ENCODE measurements at places on chromosomes 3 and 15. TPM values are rescaled to one million over a fixed set of nuclear protein-coding genes. Genes with fewer than 3 reads are reported as not detected.

DNA sequence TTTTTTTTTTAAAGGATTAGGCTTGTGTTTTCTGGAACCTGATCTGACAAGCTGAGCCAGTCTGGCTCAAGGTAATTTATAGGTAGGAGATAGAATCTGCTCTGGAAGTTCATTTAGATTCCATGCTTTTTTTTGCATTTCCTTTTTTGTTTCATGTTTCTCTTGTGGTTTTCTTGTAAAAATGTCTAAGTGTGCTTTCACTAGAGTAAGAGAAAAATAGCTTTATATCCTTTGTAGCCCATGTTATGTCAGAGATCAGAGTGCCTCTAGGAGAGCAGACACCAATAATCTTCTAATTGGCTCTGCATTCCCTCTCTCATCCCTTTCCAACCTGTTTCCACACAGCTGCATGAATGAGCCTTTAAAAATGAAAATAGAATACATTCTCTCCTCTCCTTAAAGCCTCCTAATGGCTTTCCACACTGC is 389.8 kb upstream of the KCNMB2 start:
- H3K36me3 ChIP-seq: no peaks in the 10 kb centered on the region
- H3K4me1 ChIP-seq: no peaks in the 10 kb centered on the region
- no peaks in the 10 kb centered on the region for H3K27me3 ChIP-seq
- H3K27ac ChIP-seq: no peak overlapping the region
- H3K4me3 ChIP-seq: no peak overlapping the region

The KBTBD13 gene
- total RNA-seq: not detected

- peaks cover 6% of the 10 kb centered on the region for H3K36me3 ChIP-seq
- H3K4me1 ChIP-seq: peaks cover 33% of the 10 kb centered on the region
- no peaks in the 10 kb centered on the region for H3K27me3 ChIP-seq
- H3K27ac ChIP-seq: no peak overlapping the region
- no peak overlapping the region for H3K4me3 ChIP-seq
- DNase-seq: no peak
Observed at GRCh38 chr15:63236272-63236671, 41.1 kb upstream of the APH1B start.

- no peak overlapping the region for H3K4me3 ChIP-seq
- DNase-seq: no peak
- peaks cover 9% of the 10 kb centered on the region for H3K36me3 ChIP-seq
- no peaks in the 10 kb centered on the region for H3K27me3 ChIP-seq
- no peak overlapping the region for H3K27ac ChIP-seq
- peaks cover 14% of the 10 kb centered on the region for H3K4me1 ChIP-seq
Observed at GRCh38 chr3:122469659-122470058, 45.1 kb downstream of the KPNA1 start.

DNA sequence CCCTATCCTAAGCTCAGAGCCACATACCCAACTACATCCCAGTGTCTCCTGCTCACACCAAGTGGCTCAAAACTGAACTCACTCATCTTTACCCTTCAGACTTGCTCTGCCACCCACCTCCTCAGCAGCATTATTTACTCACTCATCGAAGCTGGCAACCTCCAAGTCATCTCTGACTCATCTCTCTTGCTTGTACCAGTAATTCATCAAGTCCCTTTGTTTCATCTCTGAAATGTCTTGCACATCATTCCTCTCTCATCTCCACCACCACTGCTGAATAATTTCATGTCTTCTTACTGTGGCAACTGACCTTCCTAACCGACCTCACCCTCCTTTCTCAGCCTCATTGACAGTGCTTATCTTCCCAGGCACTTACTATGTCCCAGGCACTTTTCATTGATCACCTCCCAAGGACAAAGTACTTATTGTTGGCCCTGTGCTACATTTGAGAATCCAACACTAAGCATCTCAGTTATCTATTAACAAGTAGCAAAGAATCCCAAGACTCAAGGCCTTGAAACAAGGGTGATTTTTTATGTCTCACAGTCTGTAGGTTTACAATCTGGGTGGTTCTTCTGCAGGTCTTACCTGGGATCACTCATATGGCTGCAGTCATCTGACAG is 82.0 kb downstream of the MRPL46 start:
- DNase-seq: no peak
- no peaks in the 10 kb centered on the region for H3K36me3 ChIP-seq
- H3K27ac ChIP-seq: no peak overlapping the region
- H3K4me3 ChIP-seq: no peak overlapping the region

DNA sequence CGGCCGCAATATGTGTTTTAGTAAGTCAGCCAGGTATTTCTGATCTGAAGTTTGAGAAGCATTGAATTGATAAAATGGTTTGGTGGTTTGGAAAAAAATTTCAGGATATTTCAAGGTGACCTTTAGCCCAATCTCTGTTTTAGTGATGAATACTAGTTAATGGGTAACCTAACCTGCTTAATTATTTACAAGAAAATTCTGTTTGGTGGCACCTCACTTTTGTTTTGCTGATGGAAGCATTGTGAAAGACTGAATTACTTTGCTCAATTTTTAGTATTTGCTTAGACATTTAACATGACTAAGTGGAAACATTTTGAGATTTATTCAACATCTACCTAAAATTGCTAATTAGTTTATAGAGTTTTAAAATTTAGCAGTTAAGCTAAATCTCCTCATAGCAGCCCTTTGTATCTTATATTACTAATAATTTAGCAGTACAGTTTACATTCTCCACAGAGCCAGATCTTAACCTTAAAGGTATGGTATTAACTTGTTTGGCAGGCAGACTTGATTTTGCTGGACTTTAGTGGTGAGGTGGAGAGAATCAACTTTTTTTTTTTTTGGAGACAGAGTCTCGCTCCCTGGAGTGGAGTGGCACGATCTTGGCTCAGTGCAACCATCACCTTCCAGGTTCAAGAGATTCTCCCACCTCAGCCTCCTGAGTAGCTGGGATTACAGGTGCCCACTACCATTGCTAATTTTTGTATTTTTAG is 35.4 kb downstream of the GRAMD1C start:
- no peak overlapping the region for H3K4me3 ChIP-seq
- no peaks in the 10 kb centered on the region for H3K4me1 ChIP-seq
- DNase-seq: no peak
- H3K36me3 ChIP-seq: no peaks in the 10 kb centered on the region

GRCh38 chr3:112508860-112509259 is 9.6 kb upstream of the BTLA start:
- H3K36me3 ChIP-seq: no peaks in the 10 kb centered on the region
- DNase-seq: no peak
- no peaks in the 10 kb centered on the region for H3K4me1 ChIP-seq
- no peak overlapping the region for H3K27ac ChIP-seq

The C3orf20 gene
- not detected for total RNA-seq

GRCh38 chr3:40975711-40976121 is 223.6 kb upstream of the CTNNB1 start:
- H3K27me3 ChIP-seq: no peaks in the 10 kb centered on the region
- no peak for DNase-seq
- H3K4me3 ChIP-seq: no peak overlapping the region
- peaks cover 5% of the 10 kb centered on the region for H3K4me1 ChIP-seq
- H3K36me3 ChIP-seq: no peaks in the 10 kb centered on the region
- no peak overlapping the region for H3K27ac ChIP-seq

The ANKUB1 gene
- total RNA-seq: not detected

DNA sequence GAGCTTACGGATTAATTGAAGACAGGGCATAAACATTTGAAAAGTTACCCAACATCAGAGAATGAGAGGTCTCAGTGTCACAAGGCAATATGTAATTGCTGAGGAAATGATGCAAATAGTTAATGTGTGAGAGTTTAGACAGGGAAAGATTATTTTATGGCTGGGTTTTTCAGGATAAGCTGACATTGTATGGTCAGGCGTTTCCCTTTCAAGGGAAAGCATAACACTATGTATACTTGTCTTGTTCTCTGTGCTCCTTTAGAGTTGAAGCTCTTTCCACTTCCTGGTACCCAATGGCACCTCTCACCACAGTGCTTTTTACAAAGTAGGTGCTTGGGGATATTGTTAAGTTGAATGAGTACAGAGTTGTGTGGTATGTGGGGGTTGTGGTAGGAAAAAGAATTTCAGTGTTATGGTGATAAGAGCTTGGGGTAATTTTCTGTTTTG is 19.9 kb downstream of the IQGAP1 start:
- H3K27ac ChIP-seq: no peak overlapping the region
- peaks cover 24% of the 10 kb centered on the region for H3K4me1 ChIP-seq
- no peak overlapping the region for H3K4me3 ChIP-seq
- DNase-seq: no peak
- no peaks in the 10 kb centered on the region for H3K36me3 ChIP-seq
- no peaks in the 10 kb centered on the region for H3K27me3 ChIP-seq

DNA sequence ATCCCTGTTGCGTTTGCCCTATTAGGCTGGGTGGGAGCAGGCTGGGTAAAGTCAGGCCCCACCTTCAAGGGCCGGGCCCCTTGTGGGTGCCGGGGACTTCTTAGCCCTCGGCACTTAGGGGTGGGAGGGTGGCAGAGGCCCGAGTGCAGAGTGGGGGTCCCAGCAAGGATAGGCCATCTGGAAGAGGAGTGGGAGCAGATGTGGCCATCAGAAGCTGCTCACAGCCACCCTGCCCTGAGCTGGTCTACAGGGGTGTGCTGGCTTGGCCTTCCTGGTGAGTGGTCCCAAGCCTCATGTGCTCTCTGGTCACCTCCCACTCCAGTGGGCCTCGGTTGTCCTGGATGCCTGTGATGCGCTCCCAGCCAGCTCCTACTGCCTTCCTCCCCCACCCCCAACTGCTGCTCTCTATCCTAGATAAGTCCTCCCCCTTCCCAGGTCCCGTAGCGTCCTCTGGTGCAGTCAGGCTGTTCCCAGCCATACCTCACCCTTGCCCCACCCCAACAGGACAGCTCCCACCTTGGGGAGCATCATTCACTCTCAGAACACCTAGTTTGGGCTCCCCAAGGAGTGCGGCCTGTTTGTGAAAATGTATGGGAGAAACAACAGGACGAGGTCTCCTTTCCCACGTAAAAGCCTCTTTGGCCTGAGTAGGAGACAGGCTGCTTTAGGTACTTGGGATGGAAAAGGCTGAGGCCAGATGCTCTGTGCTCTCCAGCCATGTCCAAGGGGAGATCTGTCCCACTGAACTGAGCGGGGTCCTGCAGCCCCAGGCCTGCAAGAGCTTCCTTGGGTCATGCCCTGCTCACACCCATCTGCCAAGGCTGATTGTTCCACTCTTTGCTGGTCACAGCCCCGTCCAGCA is 24.9 kb upstream of the PLXNA1 start:
- no peak overlapping the region for H3K4me3 ChIP-seq
- H3K4me1 ChIP-seq: no peaks in the 10 kb centered on the region
- DNase-seq: no peak
- no peaks in the 10 kb centered on the region for H3K27me3 ChIP-seq
- no peaks in the 10 kb centered on the region for H3K36me3 ChIP-seq

- H3K4me1 ChIP-seq: peaks cover 25% of the 10 kb centered on the region
- peak overlapping the region; percentile 84 for H3K27ac ChIP-seq
- H3K36me3 ChIP-seq: peaks cover 26% of the 10 kb centered on the region
- peak overlapping the region; percentile 70 for H3K4me3 ChIP-seq
- H3K27me3 ChIP-seq: no peaks in the 10 kb centered on the region
Observed at GRCh38 chr3:121834157-121834670, 646 bp downstream of the IQCB1 start.

The PAQR9 gene
- not detected for total RNA-seq

The ASB7 gene
- 14.9 TPM for total RNA-seq

- no peaks in the 10 kb centered on the region for H3K36me3 ChIP-seq
- no peak overlapping the region for H3K27ac ChIP-seq
- H3K4me1 ChIP-seq: no peaks in the 10 kb centered on the region
Observed at GRCh38 chr15:61184431-61184830, 44.7 kb downstream of the RORA start.

DNA sequence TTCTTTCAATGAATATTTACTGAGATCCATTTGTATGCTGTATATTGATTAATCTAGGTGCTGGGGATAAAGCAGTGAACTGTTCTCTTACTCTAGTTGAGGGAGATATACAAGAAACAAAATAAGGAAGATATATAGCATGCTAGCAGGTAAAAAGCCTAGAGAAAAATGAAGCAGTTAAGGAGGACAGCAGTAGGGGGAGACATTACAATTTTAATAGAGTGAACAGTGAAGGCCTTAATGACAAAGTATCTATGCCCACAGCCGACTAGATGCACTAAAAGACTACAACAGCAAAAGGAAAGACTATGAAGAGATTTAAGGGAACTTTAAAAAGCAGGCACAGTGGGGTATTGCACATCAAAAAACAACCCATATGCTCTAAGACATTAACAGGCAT is 81.4 kb downstream of the XRN1 start:
- no peaks in the 10 kb centered on the region for H3K4me1 ChIP-seq
- H3K27ac ChIP-seq: no peak overlapping the region
- no peaks in the 10 kb centered on the region for H3K27me3 ChIP-seq
- no peak for DNase-seq
- H3K4me3 ChIP-seq: no peak overlapping the region
- H3K36me3 ChIP-seq: peaks cover 65% of the 10 kb centered on the region

DNA sequence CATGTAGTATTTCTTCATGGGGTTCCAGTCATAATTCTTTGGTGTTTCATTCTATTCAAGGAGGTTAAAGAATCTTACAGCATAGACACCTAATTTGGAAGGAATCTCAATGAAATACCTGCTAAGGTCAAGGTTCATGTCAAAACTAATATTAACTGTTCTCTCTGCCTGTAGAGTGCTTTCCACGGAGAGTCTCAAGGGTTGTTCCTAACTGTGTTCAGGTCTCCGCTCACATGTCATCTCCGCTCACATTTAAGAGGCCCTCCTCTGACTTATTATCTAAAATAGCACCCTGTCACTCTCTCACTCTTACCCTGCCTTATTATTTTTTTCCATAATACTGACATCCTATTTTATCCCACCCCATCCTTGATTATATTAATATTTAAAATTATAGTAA is 239.9 kb downstream of the RBMS3 start:
- no peak overlapping the region for H3K4me3 ChIP-seq
- no peak overlapping the region for H3K27ac ChIP-seq
- no peaks in the 10 kb centered on the region for H3K27me3 ChIP-seq
- H3K4me1 ChIP-seq: no peaks in the 10 kb centered on the region
- no peaks in the 10 kb centered on the region for H3K36me3 ChIP-seq

- H3K4me1 ChIP-seq: peaks cover 4% of the 10 kb centered on the region
- H3K27ac ChIP-seq: no peak overlapping the region
- H3K27me3 ChIP-seq: no peaks in the 10 kb centered on the region
- H3K36me3 ChIP-seq: no peaks in the 10 kb centered on the region
- no peak for DNase-seq
- no peak overlapping the region for H3K4me3 ChIP-seq
Observed at GRCh38 chr3:184679056-184679816, 32.6 kb downstream of the MAGEF1 start.

DNA sequence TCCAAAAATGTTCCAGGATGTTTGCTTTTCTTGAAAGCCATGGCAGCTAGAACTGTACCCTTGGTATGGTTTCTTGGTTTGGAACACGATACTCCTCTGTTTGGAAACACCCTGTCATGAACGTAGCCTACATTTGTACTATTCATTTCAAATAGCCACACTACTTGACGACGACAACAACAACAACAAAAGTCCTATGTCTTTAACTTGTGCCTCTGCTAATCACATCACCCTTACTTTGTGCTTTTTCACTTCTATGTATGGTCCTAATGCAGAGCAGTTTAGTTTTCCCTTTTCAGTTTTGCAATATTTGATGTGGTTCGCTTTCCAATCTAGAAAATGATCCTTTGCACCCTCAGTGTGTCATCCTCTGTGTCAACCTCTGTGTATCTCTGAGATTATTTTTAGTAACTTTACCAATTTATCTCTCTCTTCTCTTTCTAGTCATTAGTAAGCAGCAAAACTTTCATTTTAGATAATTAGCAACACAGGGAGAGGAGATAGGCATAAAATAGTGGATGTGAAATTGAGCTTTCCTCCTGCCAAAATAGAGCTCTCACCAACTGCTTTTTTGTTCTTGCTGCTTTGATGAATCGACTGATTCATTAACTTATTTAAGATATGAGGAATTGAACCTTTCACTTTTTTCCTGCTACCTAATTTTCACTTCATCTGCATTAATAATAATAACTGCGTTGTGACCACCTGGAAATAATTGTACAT is 44.1 kb upstream of the TP63 start:
- H3K36me3 ChIP-seq: no peaks in the 10 kb centered on the region
- no peak for DNase-seq
- no peak overlapping the region for H3K27ac ChIP-seq
- H3K27me3 ChIP-seq: no peaks in the 10 kb centered on the region
- H3K4me1 ChIP-seq: no peaks in the 10 kb centered on the region
- no peak overlapping the region for H3K4me3 ChIP-seq

All from CD4-positive, alpha-beta T cell (primary cell).